ENCODE measurements at places on chromosomes 3 and 15.
A peak's percentile ranks its signal among the peaks of the same experiment; 100 is the strongest.

DNA sequence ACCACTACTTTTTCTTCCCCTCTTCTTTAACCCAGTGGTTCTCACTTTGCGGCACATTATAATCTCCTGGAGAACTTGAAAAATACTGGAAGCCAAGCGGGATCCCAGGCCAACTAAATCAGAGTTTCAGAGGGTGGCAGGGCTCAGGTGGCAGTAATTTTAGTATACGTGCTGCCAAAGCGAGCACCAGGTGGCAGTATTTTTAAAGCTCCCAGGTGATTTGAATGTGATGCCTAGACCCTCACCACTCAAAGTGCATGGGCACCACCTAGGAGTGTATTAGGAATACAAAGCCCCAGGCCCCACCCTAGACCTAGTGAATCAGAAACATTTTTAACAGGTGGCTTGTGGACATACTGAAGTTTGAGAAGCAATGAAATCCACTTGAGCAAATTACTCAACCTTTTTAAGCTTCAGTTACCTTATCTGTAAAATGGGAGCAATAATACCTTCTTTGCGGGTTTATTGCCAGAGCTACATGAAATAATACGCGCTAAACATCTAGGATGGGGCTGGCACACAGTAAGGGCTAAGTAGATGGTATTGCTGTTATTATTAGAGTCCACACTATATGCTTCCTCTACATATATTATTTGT lies 8.3 kb downstream of the B3GALNT1 start:
- no peak for DNase-seq

- no peak for DNase-seq
Observed at GRCh38 chr15:68626739-68627138, 47.9 kb downstream of the CORO2B start.

- DNase-seq = no peak
Observed at GRCh38 chr3:66038384-66038725, 363 bp downstream of the MAGI1 start.

GRCh38 chr3:119288669-119289403 lies 5.3 kb upstream of the ARHGAP31 start:
- no peak for DNase-seq

GRCh38 chr15:99016680-99017321 lies 9.2 kb upstream of the PGPEP1L start:
- DNase-seq = no peak

DNA sequence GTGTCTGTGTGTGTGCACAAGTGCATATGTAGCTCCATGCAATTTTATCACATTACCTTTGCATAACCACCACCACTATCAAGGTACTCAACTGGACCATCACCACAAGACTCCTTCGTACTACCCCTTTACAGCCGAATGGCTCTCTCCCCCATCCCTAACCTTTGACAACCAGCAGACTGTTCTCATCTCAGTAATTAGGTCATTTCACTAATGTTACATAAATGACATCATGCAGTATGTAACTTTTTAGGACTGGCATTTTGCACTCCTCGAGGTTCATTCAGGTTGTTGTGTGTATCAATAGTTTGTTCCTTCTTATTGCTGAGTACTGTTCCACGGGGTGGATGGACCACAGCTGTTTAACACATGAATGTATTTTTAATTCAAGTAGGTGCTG lies 121.8 kb upstream of the SLC6A11 start:
- no peak for DNase-seq

DNA sequence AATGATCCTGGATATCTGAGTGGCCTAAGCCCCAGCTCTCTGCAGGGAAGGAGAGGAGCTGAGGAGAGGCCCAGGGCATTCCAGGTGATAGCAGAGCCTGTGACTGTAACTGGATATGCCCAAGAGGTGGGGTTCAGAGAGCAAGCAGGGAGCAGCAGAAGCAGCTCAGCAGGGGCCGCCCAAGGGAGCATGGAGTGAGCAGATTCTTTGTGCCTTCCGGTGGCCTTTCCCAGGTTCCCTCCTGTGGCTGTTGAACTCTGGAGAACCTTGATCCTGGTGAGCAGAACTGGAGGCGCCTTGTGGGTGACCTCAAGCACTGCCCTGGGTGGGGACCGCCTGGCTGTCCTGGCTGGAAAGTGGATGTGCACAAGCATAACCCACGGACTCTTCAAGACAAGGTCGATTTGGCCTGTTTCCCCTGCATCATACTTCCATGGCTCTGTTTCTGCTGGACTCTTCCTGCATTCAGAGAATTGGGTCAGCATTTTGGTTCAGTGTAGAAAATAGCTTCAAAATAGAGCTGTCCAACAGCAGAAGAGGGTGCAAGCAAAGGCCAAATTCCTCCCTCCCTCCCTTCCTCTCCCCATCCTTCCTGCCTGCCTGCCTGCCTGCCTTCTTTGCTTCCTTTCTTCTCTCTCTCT lies 76.1 kb downstream of the ARNT2 start:
- DNase-seq = no peak

DNA sequence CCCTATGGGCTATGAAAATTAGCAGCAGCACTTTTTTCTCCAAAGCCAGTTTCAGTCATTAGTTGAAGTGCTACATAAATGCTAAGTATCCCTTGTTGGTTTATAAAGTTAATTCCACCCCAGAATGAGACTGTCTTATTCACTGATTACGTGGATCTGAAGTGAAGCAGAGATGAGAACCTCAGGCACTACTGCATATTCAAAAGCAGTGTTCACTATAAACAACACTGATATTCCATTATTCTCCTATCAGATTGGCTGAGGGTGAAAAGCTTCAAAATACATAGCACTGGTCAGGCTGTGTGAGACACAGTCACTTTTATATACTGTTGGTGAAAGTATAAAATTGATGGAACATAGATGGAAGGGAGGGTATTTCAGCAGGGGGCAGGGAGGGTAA lies 395.7 kb upstream of the RARB start:
- DNase-seq = no peak

GRCh38 chr3:161336661-161337060 lies 34.7 kb downstream of the SPTSSB start:
- no peak for DNase-seq

DNA sequence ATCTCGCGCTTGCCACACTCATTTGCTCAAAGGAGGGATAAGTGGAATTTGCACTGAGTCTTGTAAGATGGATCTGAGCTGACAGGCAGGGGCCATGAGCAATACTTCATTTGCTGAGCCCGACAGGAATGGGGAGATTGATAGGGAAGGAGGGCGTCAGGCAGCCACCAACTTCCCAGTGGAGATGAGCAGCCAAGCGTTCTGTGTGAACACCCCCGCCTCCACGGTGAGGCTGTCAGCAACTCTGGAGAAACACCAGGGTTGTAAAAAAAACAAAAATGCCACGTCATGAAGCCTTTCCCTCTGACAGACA lies 36.8 kb downstream of the TLE3 start:
- no peak for DNase-seq

DNA sequence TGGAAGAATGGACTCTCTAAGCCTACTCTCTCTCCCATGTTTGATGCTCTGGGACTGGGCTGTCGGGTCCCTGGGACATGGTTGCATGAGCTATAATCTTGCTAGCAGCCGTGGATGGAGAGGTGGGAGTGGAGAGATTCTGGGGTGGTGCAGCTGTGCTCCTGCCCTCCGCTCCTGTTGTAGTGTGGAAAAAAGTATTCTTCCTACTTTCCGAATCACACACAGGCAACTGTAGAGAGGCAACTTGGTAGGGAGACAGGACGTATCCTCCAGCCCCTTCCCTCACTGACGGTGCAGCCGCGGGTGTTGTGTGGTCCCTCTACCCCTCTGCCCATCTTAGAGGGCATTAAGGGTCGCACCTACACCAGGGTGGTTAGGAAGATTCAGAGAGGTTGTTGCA lies 281.4 kb upstream of the TLE3 start:
- DNase-seq = no peak

DNA sequence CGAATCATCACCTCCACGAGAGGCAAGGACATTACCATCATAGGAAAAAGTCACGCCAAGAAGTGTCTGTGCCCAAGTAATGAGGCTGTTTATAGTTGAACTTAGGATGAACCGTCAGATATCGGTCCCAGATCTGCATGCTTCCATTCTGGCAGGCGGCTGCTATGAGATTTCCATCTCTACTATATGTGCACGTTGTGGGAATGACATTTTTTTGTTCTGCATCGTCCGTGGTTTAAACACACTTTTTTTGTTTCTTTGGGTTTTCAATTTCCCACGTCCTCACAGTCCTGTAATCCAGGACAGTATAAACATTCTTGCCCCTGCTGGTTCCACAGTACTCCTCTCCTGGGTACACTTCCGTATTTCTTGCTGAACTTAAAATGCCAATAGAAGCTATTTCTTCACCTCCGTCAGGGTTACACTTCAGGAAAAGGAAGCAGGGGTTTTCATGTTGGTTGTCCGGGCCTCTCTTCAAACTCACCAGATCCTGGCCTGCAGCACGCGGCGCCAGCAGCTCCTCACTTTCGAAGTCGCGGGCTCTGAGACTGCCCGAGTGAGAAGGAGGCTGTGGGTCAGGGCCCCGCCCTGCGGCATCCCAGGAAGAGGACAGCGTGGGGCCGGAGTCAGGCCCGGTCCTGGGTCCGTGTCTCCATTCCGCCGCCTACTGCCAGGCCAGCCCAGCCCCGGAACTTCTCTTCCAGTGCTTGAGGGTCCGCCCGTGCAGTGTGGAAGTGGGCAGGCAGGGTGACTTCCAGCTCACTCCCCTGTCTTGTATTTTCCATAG lies 9.8 kb upstream of the TM4SF4 start:
- no peak for DNase-seq

DNA sequence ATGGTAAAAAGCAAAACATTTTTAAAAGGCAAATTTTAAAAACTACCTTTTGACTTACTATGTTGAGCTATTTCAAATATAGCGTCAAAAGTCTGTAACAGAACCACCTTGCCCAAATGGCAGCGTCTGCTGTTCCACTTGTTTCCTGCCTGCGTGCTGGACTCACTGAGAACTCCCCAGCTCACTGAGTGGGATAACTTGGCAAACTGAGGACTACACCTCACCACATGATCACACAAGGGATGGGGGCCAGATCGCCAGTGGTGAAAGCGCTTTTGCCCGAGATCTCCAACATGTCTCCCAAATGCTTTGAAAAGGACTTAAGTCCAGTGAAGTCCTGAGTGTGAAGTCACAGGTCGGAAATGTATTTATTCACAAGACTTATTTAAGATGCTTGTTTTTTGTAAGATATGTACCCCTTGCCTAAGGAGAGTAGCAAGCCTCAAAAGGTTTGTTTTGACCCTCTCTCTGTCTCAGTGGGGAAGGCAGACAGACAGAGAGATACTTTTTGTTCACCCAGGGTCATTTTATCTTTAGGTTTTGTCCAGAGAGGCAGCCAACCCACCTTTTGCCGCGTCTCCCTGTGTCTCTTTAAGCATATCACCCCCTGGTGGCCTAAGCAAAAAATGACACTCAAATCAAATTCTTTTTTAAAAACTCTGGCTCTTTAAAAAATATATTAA lies 192.6 kb downstream of the PDZRN3 start:
- peak; percentile 43 for DNase-seq

- DNase-seq = peak; percentile 11
Observed at GRCh38 chr3:37862903-37863815, 1.5 kb downstream of the CTDSPL start.

GRCh38 chr3:23036728-23037127 lies 166.4 kb upstream of the UBE2E2 start:
- peak; percentile 43 for DNase-seq

GRCh38 chr15:60376677-60377095 lies 21.1 kb downstream of the ANXA2 start:
- DNase-seq = no peak

- DNase-seq = no peak
Observed at GRCh38 chr3:50840983-50841489, 166.3 kb downstream of the DOCK3 start.

- DNase-seq = no peak
Observed at GRCh38 chr3:17356585-17356984, 385.8 kb downstream of the TBC1D5 start.

DNA sequence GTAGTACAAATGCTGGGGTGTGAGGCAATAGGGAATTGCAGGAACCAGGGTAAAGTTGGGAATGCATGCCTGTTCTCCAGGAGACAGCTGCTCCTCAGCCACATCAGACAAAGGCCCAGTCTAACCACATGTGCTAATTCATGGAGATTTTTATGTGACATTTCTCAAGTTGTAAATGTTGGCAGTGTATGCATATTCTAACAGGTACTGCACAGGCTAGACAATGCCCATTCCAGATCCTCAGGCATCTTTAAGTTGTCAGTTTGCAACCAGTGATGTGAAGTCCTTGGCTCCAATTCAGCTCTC lies 84.9 kb downstream of the EEFSEC start:
- DNase-seq = no peak

DNA sequence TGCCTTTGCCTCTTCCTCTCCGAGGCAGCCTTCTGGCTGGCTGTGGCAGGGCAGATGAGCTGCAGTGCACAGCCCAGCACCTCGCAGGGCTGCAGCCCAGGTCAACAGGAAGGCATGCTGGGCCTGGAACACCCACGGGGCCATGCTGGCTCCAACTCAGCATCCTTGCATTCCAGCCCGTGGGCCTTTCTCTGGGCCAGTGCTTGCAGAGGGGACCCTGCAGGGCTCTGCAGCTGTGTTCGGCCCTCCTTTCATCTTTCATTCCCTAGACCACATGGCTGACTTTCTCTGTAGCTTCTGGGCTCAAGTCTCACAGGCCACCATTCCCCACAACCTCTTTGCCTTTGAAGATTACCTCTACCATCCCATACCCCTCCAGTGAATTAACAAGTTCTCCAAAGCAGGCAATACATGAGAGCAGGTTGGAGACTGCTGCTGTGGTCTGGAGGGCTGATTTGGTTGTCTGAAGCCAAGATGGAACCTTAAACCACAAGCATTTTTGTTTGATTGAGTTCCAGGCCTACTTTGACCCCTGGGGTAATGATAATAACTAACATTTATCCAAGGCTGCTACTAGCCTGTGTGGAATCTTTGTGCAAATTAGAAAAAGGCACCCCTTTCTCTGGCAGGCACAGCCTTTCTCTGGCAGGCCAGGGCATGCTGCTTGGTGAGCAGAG lies 5.9 kb downstream of the FAM131A start:
- DNase-seq = no peak

DNA sequence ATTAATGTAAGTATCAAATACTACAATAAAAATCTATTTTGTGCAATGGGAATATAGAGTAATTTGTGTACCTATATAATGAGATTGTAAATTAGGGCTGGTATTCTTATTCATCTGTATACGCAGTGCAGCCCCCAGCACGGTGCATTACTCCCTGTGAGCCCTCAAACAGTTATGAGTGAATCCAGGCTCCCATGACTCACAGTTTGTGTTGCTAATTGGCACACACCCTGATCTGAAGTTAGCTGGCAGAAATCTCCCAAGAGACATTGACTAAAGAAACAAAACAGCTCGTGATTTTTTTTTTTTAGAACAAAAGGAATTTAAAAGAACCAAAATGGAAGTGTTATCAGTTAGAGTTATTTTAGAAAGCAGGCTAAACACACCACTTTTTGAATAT lies 15.7 kb downstream of the GK5 start:
- no peak for DNase-seq

GRCh38 chr3:112013058-112013783 lies 14.5 kb downstream of the TAGLN3 start:
- DNase-seq = peak; percentile 62

GRCh38 chr15:41564286-41564959 lies 5.4 kb downstream of the TYRO3 start:
- DNase-seq = no peak
